Fibroblast of skin of abdomen (primary cell): ENCODE measurements at places on chromosomes 7 and 10.

DNA sequence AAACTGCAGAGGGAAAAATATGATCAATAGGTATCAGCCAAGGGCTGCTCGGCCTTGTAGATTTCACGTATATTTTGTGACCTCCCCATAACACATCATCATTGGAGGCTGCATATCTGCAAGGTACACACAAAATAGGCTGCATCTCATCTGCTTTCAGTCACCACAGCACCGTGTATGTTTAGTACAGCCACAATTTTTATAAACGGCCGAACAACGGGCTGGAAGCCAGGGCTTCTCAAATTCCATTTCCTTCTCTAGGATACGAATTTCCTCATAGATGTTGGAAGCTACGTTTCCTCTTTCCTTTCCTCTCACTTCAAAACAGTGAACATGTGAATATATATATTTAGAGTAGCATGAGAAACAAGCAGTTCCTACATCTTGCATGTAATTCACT lies 20.2 kb upstream of the FOXK1 start:
- peak; percentile 45 for DNase-seq

DNA sequence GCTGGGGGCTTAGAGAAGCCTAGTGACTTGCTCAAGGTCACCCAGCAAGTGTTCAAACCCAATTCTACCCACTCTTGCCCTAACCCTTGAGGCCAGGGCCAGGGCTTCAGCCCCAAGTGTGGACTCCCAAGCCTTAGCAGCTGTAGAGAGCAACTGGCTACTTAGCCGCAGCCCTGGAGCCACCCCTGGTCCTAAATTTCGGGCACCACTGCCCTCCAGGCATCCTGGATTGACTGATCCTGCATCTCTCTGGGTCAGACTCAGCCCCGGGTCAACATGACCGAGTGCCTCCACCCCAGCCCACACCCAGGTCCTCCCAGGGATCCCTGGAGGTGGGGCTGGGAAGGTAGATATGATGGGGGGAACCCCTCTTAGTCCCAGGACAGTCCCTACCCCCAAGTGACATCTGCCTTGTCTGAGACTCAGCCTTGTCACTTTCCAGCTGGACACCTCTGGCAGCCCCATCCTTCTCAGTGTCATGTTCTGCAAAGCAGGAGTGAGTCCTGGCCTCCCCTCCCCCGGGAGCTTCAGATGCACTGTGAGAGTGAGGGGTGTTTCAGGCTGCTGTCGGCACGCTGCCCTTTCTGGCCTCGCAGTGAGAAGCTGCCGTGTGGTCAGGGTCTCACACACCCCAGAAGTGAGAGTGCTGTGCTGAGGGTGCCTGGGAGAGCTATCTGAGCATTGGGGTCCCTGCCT lies 89.8 kb downstream of the ZMIZ1 start:
- no peak for DNase-seq

DNA sequence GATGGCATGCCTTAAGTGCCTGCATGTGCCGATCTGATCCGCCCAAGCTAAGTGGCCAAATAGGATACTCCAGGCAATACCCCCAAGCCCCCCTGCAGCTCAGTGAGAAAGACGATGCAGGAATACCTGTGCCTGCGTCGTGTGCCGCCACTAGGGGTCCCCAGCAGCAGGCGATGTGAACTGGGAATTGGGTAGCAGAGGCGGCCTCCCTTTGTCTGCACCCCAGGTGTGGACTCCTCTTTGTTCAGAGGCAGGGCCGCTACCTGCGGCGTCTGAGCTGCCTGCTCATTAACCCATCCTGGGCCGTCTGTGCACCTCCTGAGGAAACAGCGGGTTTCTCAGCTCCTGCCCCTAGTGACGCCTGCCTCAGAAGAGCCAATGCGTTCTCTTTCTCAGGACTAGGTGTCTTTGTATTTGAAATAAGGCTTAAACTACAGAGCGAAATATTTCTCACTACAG lies 4.8 kb upstream of the CHN2 start:
- DNase-seq, result peak; percentile 20

GRCh38 chr7:117774943-117775342 lies 98.3 kb downstream of the CTTNBP2 start:
- no peak for DNase-seq

DNA sequence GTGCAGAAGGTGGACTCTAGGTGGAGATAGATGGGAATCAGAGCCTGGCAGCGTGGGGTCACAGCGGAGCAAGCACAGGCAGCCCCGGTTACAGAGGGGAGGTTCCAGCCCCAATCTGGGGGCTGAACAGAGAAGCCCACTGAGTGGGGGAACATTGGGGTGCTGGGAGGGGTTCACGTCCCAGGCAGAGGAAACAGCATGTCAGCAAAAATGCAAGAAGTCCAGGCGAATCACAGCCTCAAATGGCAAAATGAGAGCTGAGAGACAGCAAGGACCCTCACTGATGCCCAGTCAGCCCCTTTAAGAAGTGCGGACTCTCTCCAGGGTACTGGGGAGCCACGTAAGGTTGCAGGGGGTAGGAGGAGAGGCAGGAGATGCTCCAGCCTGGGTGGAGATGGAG lies 62.0 kb downstream of the ELFN1 start:
- DNase-seq, result no peak

GRCh38 chr10:97880109-97880508 lies 30.5 kb downstream of the GOLGA7B start:
- DNase-seq, result no peak
